Umbilical cord (tissue), 2 donors: ENCODE measurements at places on chromosomes 5 and 9.
A peak's percentile ranks its signal among the peaks of the same experiment; 100 is the strongest.

DNA sequence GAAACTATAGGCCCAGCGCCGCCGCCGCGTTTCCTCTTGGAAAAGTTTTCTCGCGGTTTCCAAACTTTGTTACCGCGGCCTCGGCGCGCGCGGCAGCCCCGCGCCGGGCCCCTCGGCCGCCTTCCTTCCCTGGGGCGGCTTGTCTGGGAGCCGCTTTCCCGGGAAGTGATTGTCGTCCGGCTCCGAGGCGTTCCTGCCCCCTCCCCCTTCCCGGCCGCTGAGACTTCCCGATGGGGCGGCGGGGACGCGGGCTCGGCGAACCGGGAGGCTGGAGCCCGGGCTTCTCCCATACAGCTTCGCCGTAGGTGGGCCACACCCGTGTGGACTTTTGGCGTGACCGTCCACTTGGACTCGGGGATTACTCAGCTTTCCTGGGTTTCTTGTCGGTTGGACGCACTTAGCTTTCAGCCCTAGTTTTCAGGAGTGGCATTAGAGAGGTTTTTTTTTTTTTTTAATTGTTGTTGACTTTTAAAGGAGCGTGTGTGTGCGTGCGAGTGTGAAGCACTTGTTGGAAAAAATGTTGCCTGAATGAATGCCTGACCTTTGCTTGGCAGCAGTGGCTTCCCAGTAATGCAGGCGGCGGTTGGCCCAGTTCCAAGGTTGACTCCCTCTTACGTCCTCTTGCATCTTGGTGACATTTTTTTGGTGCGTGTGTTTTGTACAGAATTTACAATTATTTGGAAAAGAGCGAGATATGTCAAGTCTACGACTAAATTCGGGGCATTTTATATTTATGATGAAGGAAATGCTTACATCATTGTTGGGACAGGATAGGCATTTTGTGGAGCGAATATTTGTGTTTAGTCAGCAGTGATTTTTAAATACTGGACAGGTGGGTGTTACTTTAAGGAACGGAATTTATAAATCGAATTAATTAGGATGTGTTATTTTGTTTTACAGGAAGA, 821 bp downstream of the CTNNA1 start:
- DNase-seq = peak; percentile 89

- no peak for DNase-seq
Observed at GRCh38 chr9:92666236-92666635, 3.7 kb downstream of the IPPK start.

- DNase-seq = no peak
Observed at GRCh38 chr9:88390371-88390990, 2.2 kb downstream of the SPIN1 start.

GRCh38 chr5:61675015-61675692, 343.1 kb downstream of the ZSWIM6 start:
- no peak for DNase-seq

DNA sequence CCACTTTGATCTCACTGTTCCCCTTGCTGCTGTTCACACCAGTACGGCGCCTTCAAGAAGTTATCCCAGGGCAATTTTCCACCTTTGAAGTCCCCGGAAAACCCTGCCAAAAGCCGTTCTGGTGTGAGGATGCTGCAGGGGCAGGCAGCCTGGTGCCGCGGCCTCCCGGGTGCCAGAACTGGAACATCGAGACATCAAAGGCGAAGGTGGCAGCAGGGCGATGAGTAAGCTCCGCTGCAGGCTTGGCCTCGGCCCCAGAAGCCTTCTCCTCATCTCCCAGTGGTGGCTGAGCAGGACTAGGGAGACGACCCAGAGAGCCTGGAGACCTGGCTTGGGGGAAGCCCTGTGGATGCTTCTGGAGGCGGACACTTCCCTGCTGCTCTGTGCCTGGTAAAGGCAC, 115.3 kb upstream of the MSX2 start:
- peak; percentile 66 for DNase-seq

DNA sequence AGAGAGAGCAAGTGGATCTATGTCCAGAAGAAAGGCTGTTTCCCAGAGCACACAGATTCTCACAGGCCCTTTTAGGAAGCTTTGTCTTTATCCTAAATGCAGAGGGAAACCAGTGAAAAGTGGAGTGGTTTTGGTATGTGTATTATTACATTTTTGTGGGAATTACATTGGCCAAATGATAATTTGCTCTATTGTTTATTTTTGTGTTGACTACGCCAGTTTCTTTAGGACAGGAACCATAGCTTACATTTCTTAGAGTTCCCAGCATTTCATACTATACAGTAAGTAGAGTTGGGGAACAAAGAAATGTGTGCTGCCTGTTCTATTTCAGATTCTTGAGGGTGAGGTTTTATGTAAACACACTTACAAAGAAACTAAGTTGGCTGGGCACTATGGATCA, 29.4 kb upstream of the SPATA31D4 start:
- DNase-seq = no peak

- no peak for DNase-seq
Observed at GRCh38 chr5:144370273-144370672, 199.6 kb downstream of the KCTD16 start.
